Ovary (tissue), 10 donors: ENCODE measurements at places on chromosomes 12 and 14. TPM values are rescaled to one million over a fixed set of nuclear protein-coding genes. Genes with fewer than 3 reads are reported as not detected.

Gene GLIPR1L1
- total RNA-seq: not detected

Gene RIN3
- total RNA-seq: 27.9 TPM

Gene KLRK1
- 0.35 TPM for total RNA-seq

Gene MYF5
- total RNA-seq: not detected

Gene CLEC2A
- not detected for total RNA-seq

Gene C1S
- 499 TPM for total RNA-seq

Gene TAS2R8
- not detected for total RNA-seq

Gene SERPINA9
- total RNA-seq: not detected

Gene L3HYPDH
- 31.9 TPM for total RNA-seq

Gene CCDC197
- not detected for total RNA-seq

Gene CMKLR1
- 3.7 TPM for total RNA-seq

Gene PRIMA1
- total RNA-seq: 4.3 TPM

Gene KLRD1
- total RNA-seq: 0.70 TPM

Gene MYO1H
- not detected for total RNA-seq

Gene KLHL42
- total RNA-seq: 17.5 TPM
